Umbilical cord (tissue), 2 donors: ENCODE measurements at places on chromosomes 5 and 9.
A peak's percentile ranks its signal among the peaks of the same experiment; 100 is the strongest.

GRCh38 chr5:37799865-37800421 lies 39.9 kb downstream of the GDNF start:
- no peak for DNase-seq

DNA sequence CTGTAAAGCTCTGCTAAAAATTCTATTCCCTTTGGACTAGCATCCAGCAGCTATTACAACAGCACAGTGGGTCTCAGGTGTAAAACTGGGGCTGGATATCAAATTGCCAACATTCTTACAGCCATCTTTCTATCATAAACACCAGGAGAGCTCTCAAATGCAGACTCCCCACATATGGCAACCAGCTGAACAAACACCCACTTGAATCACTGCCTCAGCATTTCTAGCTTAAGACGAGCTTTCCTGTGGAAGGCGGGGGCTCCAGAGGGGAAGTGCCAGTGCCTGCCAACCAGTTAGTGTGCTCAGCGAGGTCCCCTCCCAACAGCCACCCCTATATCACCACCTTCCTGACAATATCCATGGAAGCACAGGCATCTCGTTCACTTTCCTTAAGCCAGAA lies 62.2 kb downstream of the IPPK start:
- DNase-seq: peak; percentile 57

GRCh38 chr9:131274674-131275331 lies 1.5 kb downstream of the FAM78A start:
- no peak for DNase-seq

GRCh38 chr5:140558542-140558941 lies 1.3 kb upstream of the SRA1 start:
- no peak for DNase-seq

- DNase-seq: no peak
Observed at GRCh38 chr5:139851558-139851957, 56.0 kb downstream of the PSD2 start.

DNA sequence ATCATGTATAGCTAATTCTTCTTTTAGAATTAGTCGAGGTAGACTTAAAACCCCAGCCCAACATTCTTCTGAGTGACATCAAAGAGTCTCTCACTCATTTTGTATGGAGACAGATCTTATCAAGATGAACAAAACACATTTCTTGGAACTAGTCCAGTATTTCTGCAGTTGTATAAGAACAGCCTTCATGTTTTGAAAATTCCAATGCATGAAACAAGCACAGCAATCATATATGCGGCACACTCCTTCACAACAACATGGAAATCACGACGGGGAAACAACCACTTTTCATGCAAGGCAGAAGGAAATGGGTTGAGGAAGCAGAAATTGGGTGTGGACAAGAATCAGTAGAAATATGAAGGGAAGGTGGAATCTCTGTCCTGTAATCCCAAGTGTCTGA lies 113.8 kb downstream of the PLK2 start:
- DNase-seq: peak; percentile 13
